T-helper 2 cell (primary cell): ENCODE measurements at places on chromosomes 4 and X.

DNA sequence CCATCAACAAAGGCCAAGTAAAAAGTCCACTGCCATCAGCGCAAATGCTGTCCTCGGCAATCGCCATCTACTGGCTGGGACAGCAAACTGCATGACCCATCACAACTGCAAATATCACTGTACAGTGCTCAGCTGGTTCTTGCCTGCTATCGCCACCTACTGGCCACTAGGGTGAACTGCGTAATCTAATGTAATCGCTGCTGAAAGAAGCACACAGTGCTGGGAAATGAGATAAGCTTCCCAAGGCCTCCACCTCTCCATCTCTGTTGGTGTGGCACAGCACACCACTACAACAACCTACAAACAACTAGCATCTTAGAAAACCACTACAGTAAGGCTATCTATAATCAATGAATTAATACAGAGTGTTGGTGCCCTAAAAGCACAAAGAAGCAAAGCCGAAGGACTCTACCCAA, 298.3 kb downstream of the TEX13A start:
- peak; percentile 33 for DNase-seq

GRCh38 chr4:4673070-4673469, 131.2 kb upstream of the STX18 start:
- DNase-seq = no peak

DNA sequence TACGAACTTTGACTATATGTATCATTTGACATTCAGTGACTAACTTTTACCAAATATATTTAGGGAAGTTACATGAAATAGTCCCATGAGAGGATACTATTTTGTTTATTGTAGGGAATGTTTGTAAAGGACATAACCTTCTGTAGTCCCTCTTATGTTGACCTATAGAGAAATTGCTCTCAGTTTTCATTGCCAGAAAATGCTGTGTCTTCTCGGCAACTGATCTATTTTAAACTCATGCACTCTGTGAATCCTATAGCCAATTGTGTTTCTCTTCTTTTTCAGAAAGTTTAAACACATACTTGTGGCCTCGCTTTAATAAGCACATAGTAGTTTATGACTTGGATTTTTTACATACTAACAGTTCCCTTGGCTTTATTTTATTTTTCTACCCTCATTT, 38.2 kb downstream of the DMP1 start:
- no peak for DNase-seq

DNA sequence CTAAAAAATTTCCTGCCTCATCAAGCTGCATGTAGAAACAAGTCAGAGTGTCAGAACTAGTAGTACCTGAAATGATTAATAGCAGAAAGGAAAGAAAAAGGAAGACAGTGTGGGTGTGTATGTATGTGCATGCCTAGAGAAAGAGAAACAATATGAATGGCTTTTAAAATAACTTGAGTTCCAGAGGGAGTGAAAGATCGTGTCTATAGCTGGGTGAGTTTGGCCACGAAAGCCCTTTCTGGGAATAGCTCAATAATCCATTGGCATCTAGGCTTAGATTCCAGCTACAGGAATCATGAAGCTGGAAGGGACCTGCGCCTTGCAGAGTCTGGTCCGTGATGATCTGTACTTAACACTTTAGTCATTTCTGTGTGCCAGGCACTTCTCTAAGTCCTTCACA, 195.6 kb downstream of the RAPGEF2 start:
- no peak for DNase-seq

DNA sequence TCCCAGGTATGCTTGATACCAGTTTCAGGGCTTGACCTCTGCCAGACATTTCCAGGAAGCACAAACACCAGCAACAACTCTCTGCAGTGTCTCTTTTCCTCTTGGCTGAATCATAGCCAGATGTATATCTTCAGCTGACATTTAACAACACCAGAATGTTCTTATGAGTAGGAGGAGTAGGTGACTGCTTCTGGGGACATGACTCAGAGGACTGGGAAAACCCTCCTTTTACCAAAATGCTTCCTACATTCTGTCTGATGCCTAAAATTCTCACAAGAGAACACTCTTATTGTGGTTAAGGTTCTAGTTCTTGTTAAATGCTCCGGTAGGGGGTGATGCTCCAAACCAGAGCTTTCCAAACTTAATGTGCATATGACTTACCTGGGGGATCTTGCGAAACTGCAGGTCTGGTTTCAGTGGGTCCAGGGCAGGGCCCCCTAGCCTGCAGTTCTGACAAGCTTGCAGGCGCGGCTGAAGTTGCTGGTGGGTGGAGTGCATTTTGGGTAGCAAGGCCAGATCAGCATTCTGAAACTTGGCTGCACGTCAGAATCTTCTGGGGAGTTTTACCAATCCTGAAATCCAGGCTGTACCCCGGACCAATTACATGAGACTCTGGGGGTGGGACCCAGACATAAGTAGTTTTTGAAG, 329.3 kb upstream of the RPS6KA3 start:
- no peak for DNase-seq

DNA sequence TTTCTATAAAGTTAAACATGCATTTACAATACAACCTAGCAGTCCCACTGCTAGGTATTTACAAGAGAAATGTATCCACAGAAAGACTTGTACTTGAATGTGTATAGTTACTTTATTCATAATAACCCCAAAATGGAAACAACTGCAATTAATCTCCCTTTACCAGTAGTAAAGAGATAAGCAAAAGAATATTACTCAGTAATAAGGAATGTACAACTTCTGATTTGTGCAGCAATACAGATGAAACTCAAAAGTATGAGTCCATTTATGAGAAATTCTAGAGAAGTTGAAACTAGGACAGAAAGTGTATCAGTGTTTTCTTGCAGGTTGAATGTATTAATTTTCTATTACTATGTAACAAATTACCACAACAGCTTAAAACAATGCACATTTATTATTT, 15.2 kb downstream of the USP53 start:
- no peak for DNase-seq

DNA sequence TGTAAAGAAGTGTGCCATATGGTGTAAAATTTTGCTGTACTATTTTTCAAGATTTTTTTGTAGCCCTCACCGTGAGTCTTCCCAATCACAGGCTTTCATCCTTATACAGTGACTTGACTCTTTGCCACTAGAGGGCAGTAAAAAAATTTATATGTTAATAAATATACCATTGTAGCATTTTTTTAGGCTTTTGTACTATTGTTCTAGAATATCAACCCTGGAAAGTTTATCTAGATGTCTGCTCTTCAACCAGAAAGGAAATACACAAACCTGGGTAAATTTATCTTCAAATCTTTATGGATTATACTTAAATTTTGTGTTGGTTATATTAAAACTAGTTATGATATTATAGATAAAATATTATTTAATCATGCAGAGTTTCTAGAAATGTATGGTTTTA, 235.3 kb downstream of the TENM3 start:
- DNase-seq = no peak

- no peak for DNase-seq
These were observed 7.6 kb upstream of the OPHN1 start for GRCh38 chrX:68440940-68441339.

GRCh38 chr4:113584407-113585150, 177.0 kb downstream of the CAMK2D start:
- no peak for DNase-seq

GRCh38 chr4:169566021-169566818, 46.2 kb downstream of the NEK1 start:
- peak; percentile 58 for DNase-seq

GRCh38 chrX:1464041-1464970, 11.6 kb upstream of the ASMTL start:
- DNase-seq = no peak

DNA sequence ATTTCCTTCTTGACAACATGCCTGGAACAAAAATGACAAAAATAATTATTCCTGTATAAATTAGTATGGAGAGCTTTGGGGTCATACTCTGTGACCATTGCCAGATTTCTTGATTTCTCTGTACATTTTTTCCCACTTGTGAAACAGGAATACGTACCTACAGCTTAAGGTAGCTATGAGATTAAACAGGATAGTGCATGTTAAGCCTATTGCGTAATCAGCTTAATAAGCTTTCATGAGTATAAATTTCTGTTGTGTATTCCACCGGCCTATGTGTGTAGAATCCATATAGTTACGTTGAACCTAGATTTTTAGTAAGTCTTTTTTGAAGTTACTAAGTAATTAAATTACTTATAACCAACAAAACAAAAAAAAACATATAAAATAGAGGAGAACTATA, 334.9 kb downstream of the DCTD start:
- DNase-seq = no peak

- no peak for DNase-seq
These were observed 30.3 kb upstream of the DDX53 start for GRCh38 chrX:22969411-22969810.

DNA sequence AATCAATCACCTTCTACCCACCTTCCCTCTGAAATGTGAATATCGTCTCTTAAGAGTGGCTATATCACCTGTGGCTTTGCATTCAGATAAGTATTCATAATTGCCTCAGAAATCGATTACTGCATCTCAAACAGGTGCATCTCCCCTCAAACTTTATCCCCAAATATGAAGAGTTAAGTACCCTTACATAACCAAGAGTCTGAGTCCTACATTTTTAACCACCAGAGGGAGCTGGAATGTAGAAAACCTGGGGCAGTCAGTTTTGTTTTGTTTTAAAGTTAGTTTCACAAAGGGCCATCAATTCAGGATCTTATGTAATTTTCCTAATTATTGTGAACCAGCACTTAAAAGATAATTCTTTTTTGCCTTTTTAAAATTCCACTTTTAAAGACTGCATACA, 5.7 kb downstream of the TCEANC start:
- DNase-seq = no peak

DNA sequence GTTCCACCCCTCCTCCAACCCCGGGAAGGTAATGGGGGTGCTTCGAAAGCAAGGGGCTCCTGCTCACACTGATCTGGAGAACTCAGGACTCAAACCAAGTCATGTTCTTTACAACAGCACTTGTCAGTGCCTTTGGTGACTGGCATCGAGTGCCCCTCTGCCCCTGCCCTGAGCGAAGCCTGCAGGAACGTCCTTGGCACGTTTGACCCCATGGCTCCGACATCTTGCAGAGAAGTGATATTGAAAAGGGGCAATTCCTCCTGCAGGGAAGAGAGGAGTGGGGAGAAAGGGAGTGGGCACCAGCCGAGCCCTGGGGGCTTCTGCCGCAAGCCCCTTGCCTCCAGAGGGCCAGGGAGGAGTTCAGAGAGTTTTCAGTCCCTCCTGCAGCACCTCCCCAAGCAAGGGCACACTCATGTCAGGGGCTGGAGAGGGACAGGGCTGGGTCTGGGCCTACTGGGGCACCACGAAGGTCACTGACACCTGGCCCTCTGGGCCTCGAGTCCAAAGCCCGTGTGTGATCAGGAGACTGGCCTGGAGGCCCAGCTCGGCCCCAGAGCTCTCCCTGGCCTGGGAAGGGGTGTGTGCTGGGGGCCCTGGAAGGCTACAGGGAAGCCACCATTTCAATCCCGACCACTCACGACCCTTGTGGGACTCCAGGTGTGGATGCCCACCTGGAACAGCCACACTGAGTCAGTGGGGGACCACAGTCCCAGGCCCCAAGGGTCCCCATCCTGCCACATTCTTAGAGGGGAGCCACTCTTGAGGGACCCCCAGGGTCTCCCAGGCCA, 94.9 kb upstream of the NKX1-1 start:
- DNase-seq = no peak

GRCh38 chr4:55435141-55435841, 39.5 kb downstream of the TMEM165 start:
- DNase-seq = no peak

DNA sequence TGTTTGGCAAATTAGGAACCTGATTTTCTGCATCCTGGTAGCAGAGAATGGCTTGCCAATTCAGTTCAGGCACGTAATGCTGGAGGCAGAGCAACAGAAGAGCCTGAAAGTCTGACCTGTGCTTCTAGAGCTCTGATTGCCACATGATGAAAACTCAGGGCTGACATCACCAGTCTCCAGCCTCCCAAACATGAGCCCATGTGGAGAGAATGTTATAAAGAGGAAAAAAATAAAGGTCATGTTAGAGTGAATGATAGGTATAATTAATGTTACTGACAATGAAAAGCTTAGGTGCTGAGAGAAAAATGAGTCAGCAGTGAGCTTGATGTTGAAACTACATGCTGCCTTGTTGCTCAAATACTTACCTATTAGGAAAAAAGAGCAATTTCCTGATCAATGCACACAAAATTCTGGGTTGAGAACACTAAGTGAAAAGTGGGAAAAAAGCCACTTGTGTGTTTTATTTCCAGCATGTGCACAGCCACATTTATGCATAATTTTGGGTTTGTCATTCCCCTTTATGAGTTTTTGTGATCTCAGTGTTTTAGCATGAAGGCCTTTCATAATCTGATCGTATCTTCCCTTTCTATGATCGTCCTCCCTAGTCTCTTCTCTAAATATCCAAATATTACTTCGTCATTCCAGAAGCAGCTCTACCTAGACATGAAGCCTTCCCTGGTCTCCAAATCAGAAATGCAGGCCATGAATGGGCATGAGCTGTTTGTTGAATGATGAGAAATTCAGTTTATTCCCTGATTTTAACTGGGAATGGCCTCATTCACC, 113.3 kb upstream of the CPEB2 start:
- no peak for DNase-seq

- no peak for DNase-seq
These were observed 3.9 kb upstream of the SYN1 start for GRCh38 chrX:47623540-47624027.

- DNase-seq = no peak
These were observed 139.7 kb downstream of the MAML3 start for GRCh38 chr4:140014284-140014683.

DNA sequence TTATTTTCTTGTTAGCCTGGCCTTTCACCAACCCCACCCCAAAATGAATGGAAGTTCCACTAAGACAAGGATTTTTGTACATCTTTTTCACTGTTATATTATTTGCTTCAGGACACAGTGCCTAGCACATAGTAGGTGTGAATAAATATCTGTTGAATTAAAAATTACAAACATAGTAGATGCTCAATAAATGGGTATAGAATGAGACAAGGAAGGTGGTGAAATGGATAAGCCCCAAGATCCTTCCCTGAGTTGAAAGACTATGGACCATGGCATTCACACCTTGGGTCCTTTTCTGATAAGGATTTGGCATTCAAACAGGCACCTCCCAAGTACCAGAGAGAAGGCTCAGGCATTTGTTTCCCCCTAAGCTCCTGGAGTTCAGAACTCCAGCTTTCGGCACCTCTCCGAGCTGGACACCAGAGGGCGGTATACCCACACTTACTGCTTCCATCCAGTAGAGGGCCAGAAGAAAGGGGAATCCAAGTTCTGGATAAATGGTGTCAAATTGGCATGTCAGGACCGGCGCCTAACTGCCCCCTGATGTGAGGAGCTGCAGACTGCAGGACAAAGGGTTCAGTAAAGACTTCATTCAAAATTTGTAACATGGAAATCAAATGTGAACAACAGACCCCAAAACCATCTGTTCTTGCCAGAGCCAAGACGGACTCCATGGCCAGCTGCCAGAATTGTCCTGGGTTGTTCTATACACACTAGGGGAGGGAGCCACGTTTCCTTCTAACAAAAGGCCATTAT, 193.0 kb downstream of the GPC3 start:
- DNase-seq = peak; percentile 22

GRCh38 chr4:156815717-156816359, 155.8 kb downstream of the PDGFC start:
- no peak for DNase-seq

- DNase-seq = no peak
These were observed 23.2 kb upstream of the RASL11B start for GRCh38 chr4:52838729-52839586.

- no peak for DNase-seq
These were observed 26.7 kb upstream of the TBC1D19 start for GRCh38 chr4:26557164-26557563.

GRCh38 chr4:25672756-25673155, 17.1 kb downstream of the SLC34A2 start:
- DNase-seq = no peak

GRCh38 chrX:128691872-128692271, 639.7 kb upstream of the ACTRT1 start:
- no peak for DNase-seq

- DNase-seq = no peak
These were observed 154.5 kb upstream of the QRFPR start for GRCh38 chr4:121535351-121535750.
